ENCODE measurements at places on chromosomes 4 and X.

- no peak for DNase-seq
Observed at GRCh38 chr4:8343262-8343966, 73.9 kb downstream of the HTRA3 start.

GRCh38 chr4:47801481-47802002, 36.3 kb downstream of the CORIN start:
- DNase-seq = no peak

DNA sequence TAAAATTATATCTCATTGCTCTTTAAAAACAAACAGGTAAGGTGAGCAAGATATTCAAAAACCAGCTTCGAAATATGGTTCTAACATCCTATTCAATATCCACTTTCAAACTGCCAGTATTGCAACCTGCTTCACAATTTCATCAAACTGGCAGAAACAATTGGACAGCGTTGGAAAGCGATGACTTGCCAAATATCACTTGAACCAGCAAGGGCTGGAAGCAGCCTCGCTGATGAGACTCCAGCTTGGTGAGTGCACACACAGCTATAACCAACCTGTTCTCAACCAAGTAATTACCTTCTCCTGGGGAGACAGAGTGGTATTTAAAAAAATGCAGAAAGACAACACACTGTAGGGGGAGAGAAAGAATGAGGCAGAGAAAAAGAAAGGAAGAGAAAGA, 155.8 kb upstream of the RAI2 start:
- no peak for DNase-seq

DNA sequence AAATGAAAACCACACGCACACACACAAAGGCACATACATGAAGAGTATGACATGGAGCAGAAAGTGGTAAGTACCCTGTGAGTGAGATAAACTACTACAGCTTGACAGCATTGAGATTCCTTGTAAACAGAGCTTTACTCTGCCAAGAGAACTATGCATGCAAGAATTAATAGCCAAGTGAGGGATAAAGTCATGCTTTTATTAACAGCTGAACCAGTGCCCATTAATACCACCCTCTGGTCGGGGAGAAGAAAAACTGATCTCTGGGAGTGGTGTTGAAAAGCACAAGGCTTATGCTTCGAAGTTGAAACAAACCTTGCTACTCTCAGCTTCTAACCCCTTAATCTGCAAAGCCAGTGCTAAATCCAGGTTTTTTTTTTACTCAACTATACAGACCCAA, 95.9 kb upstream of the C1QTNF7 start:
- DNase-seq = no peak

DNA sequence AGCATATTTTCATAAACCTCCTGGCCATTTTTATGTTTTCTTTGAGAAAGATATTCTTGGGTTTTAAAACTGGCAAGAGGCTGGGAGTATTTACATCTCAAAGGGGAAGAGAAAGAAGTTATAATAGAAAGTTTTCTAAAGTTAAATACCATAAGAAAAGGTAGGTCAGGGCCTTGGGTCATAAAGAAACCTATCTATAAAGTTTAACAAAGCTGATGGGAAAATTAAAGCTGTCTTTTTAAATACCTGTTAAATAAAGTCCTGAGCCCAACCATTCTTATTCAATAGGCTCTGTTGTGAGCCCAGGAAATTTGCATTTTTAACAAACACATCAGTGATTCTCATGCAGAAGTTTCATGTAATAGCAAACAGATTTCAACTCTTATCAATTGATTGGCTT, 451.8 kb upstream of the INTU start:
- DNase-seq = no peak

DNA sequence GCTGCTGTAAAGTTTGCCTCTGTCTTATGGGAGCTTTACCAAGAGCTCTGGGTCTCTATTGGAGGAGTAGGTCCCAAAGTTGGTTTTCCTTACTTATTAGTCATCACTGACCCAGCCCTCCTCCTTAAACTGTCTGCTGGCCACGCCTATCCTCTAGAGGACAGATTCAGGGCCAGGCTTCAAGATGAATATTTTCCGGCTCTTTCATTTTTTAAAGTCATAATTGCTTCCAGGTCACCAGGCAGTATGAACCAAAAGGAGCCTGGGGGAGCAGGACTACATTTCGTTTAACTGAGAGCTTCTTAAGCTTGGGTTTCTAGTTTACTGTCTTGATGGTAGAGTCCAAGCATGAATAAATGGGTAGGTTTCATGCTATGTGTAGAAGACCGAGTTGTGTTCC, 13.7 kb downstream of the BCORL1 start:
- no peak for DNase-seq

- DNase-seq = no peak
Observed at GRCh38 chrX:42783451-42783850, 5.5 kb upstream of the PPP1R2C start.

DNA sequence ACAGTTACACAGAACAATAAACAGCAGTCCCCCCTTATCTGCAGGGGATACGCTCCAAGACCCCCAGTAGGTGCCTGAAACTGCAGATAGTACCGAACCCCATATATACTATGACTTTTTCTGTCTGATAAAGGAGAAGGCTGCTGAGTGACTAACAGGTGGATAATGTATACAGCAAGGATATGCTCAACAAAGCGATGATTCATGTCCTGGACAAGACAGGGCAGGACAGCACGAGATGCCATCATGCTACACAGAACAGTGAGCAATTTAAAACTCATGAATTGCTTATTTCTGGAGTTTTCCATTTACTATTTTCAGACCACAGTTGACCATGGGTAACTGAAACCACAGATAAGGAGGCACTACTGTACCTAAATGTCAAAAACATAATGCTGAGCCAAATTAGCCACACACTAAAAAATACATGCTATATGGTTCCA, 76.1 kb downstream of the MANBA start:
- peak; percentile 47 for DNase-seq

- DNase-seq = peak; percentile 74
Observed at GRCh38 chr4:151484396-151485102, 75.6 kb downstream of the FHIP1A start.

DNA sequence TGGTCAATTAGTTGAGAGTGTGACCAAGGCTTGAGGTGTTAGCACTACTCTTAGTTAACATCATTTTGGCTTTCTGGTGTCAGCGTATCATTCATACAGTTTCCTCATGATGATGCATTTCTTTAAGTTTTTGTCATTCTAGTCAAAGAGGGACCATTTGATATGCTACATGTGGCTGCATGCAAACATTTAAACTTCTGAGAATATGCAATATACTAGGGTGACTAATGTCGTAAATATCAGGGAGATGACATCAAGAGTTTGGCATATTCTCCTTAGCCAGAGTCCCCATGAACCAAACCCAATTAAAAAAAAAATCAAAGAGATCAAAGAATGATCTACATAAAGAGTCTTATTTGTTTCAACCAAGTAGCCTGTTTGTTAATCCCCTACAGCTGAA, 537.4 kb upstream of the PCDH7 start:
- DNase-seq = no peak

- DNase-seq = peak; percentile 42
Observed at GRCh38 chrX:107676559-107677378, 48.5 kb downstream of the PRPS1 start.

GRCh38 chr4:55754754-55755350, 64.7 kb upstream of the EXOC1L start:
- DNase-seq = peak; percentile 46

DNA sequence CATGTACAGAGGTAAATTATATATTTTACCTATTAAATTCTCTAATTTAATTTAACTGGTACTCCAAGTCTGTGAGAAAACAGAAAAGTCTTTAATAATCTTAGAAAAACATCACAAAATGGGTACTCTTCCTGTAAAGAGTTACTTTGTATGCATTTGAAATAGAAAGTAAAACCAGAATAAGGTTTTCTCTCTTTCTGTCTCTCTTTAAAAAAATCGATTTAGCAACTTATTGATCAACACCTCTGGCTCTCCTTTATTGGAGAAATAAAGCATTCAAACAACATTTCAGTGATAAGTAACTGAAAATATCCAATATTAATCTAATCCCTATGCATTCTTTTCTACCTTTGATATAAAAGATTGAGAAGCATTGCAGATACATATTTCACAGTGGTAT, 27.4 kb downstream of the ATOH1 start:
- no peak for DNase-seq

- no peak for DNase-seq
Observed at GRCh38 chrX:106692425-106693065, 34.0 kb upstream of the RNF128 start.

DNA sequence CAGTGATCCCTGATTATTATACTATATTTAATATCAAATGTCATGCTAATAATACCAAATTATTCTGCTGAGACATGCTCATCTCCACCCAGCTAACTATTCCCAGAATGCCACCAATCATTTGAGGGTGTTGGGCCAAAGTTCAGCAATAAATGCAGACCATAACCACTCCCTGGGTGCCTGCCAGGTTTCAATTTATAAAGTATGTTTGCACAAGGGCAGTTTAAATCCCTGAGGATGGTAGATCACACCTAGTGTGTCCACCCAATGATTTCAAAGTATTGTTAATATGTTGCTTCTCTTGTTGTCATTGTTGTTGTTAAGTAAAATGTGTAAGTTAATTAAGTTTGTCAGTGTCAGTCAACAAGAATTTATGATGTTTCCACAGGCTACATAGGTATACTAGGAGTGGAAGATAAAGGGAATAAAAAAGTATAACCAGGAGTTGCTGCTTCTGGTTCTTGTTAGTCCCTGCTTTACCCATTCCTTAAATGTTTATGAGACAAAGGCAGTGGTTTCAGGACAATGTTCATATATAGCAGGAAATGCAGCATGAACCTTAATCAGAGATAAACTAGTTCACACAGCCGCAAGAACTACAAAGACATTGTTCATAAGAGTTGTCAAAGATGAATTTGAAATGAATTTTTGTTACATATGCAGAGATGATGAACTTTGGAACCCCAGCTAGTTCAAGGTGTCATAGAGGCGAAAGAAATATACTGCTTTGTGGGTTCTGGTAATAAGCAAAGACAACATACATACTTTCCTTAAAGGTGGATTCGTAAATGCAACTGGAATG, 25.5 kb downstream of the HPGD start:
- no peak for DNase-seq

GRCh38 chr4:149512501-149512900, 303.1 kb downstream of the IQCM start:
- no peak for DNase-seq

DNA sequence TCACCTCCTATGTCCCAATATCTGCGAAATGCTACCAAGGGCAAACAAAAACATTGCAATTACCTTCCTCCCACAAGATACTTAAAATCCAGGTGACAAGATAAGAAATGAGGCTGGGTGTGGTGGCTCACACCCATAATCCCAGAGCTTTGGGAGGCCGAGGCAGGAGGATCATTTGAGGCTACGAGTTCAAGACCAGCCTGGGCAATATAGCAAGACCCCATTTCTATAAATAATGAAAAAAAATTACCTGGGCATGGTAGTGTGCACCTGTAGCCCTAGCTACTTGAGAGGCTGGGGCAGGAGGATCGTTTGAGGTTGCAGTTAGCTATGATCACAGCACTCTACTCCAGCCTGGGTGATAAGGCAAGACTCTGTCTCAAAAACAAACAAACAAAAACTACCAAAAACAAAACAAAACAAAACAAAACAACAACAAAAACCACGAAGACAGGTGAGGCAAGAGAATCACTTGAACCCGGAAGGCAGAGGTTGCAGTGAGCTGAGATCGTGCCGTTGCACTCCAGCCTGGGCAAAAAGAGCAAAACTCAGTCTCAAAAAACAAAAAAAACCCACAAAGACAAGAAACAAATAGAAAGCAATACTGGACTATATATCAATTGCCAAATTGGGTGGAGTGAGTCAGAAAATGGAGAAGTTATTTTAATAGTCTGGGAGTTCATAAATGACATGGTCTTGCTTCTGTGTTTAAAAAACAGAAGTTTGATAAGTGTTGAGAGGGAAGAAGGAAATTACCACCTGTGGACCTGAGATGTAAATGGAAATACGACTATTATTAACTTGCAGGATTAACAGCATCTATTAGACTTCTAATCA, 176.5 kb downstream of the FBXW7 start:
- DNase-seq = no peak

GRCh38 chrX:14697451-14697850, 168.1 kb downstream of the GLRA2 start:
- DNase-seq = no peak

DNA sequence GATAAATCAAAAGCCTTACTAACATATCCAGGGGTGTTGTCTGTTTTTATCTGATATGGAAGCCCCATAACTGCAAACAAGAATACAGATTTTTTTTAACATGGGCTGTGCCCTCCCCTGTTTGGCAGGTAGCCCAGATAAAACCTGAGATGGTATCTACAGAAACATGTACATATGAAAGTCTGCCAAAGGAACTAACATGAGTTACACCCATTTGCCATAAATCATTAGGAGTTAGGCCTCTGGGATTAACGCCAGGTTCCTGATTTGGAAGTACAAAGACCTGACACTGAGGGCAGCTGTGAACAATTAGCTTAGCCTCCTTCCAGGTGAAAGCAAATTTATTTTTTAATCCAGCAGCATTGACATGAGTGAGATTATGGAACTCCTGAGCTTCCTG, 264.3 kb downstream of the TECRL start:
- no peak for DNase-seq

DNA sequence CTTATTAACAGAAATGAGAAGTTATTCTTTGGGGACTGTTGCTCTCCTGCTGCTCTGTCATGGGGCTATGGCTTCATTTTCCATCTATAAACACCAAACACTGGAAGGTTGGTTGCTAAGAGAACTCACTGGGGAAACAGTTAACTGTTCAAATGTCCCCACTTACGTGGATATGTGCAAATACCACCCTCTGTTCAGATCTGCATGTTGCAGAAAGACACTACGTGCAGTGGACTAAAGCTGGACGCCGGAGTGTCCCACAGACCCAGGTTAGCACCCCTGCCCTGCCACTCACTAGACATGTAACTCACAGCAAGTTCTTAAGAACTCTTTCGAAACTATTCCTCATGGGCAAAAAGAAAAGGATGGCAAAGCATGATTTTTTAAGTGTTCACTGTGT, 62.1 kb downstream of the SORBS2 start:
- no peak for DNase-seq

DNA sequence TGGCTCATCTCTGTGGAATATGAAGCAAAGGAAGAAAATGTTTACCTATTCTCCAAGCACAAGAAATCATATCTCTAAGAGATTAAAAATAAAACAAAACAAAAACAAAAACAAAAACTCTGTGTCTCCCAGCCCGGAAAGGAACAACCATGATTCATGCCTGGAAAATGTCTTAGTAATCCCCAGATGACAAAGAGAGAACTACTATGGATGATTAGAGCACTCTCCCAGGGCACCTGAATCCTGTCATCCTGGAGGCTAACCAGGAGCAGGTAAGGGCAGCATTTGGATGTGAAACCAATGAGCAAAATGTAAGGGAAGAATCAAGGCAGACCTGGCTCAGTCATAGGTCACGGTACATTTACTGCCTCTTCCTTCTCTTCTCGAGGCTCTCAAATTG, 1.7 kb upstream of the AKAP4 start:
- DNase-seq = no peak

DNA sequence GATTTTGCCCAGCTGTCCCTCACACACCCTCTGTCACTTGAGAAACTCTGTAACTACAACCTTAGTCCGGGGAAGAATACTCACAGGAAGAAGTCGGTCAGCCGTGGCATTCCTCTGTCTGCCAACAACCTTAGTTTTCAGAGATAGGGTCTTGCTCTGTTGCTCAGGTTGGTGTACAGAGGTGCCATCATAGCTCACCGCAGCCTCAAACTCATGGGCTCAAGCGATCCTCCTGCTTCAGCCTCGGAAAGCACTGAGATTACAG, 12.2 kb upstream of the SPCS3 start:
- no peak for DNase-seq

GRCh38 chr4:2091990-2092668, 33.0 kb downstream of the NAT8L start:
- no peak for DNase-seq

Measured in COLO829 (cell line).